Articular chondrocyte of knee joint (primary cell): ENCODE measurements at places on chromosomes 1 and 21. TPM values are rescaled to one million over a fixed set of nuclear protein-coding genes. Genes with fewer than 3 reads are reported as not detected.

The CFHR5 gene
- not detected in 2 replicates for total RNA-seq

The CD244 gene
- not detected in 2 replicates for total RNA-seq

The CAPN9 gene
- not detected in 2 replicates for total RNA-seq

The HTR6 gene
- 0.11 TPM in 1 of 2 replicates, not detected in the other for total RNA-seq

The DSCAM gene
- under 0.01 TPM in 1 of 2 replicates, not detected in the other for total RNA-seq

The LAD1 gene
- not detected in 2 replicates for total RNA-seq

The MX1 gene
- total RNA-seq, result 7.3 and 35.1 TPM in 2 replicates

The SYT6 gene
- total RNA-seq, result not detected in 2 replicates

The MATN1 gene
- total RNA-seq, result 0.11 TPM in 1 of 2 replicates, not detected in the other

The LENEP gene
- total RNA-seq, result not detected in 2 replicates

The OMA1 gene
- 19.9 and 34.4 TPM in 2 replicates for total RNA-seq

The GLIS1 gene
- total RNA-seq, result 2.9 and 3.8 TPM in 2 replicates

The FAM72D gene
- 0.65 and 0.78 TPM in 2 replicates for total RNA-seq

The COX20 gene
- total RNA-seq, result 39.9 and 41.7 TPM in 2 replicates

The BACE2 gene
- total RNA-seq, result 65.1 and 84.2 TPM in 2 replicates

The FAM131C gene
- total RNA-seq, result 0.26 TPM in 1 of 2 replicates, not detected in the other
